Effector CD8-positive, alpha-beta T cell (primary cell): ENCODE measurements at places on chromosomes 7 and 10.

GRCh38 chr10:118007773-118008172 is 39.0 kb downstream of the RAB11FIP2 start:
- no peak for DNase-seq

DNA sequence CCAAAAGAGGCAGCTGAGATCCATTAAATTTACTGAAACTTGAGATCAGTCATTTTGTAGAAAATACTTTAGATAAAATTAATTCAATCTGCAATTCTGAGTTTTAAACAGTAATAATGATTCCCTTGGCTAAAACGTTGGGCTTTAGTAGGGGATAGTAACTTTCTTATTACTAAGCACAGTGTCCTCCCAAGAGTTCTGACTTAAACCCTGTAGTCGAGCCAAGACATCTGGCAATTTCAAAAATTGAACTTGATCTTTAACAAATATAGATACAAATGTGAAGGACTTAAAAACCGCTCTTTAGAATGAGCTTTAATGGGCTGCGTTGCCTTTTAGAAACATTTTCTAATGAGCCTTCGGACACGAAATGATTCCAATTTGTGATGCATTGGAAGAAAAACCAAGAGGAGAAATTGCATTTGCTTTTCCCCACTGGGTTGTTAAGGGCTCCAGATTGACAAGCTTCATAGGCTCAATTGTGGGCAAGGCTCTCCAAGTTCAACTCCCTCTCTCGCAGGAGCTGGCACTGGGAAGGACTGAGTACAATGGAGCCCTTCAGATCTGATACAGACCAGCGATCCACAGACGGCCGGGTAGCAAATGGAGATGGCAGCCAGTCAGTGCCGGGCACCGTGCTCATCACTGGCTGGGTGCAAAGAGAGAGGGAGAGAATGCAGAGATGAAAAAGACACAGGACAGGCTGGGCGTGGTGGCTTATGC is 921.3 kb upstream of the AUTS2 start:
- no peak for DNase-seq

GRCh38 chr7:1591876-1592275 is 22.0 kb upstream of the PSMG3 start:
- DNase-seq, result no peak

GRCh38 chr7:132519936-132520335 is 56.3 kb downstream of the PLXNA4 start:
- no peak for DNase-seq

GRCh38 chr7:141076377-141076776 is 2.5 kb downstream of the TMEM178B start:
- DNase-seq, result no peak

DNA sequence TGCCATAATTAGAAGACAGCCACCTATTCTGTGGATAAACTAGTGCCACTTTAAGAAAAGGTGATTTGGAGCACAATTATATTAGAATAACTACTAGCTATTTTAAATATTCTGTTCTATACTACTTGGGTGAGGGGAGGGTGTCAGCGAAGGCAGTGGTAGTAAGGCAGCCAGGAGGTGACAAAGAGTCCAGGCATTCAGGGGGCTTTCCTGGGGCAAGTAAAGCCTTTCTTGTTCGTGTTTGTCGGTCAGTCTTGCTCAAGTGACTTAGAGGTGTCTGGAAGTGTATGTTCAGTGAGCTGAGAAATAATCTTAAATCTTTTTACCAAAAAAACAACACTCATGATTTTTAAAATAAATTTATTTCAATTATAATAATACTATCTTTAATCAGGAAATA is 34.4 kb downstream of the ADD3 start:
- no peak for DNase-seq

DNA sequence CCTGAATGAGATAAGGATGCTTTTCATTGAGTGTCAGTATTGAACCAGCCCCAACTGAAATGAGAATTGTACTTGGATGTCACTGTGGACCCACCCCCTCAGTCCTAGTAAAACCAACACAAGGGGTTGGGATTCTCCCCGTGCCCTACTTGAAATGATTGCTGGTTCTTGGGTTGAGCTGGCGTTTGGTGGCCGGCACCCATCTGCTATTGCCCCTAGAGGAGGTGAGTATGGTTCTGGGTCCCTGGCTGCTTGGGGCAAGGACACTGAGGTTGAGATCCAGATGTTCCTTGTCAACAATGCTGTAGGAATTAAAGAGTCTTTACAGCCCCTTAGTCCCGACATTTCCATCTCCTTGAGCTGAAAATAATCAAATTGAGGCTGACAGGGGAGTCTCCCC is 170.0 kb upstream of the ZNF32 start:
- DNase-seq, result no peak

DNA sequence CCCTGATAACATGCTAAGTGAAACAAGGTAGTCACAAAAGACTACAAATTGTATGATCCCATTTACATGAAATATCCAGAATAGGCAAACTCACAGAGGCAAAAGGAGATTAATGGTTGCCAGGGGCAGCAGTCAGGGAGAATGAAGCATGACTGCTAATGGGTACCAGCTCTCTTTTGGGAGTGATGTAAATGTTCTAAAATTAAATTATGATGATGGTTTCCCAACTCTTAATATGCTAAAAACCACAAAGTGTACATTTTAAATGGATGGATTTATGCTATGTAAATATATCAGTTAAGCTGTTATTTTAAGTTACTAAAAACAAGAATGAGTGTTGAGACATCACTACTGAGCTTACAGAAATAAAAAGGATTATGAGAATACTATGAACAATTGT is 12.6 kb downstream of the CYP51A1 start:
- no peak for DNase-seq

DNA sequence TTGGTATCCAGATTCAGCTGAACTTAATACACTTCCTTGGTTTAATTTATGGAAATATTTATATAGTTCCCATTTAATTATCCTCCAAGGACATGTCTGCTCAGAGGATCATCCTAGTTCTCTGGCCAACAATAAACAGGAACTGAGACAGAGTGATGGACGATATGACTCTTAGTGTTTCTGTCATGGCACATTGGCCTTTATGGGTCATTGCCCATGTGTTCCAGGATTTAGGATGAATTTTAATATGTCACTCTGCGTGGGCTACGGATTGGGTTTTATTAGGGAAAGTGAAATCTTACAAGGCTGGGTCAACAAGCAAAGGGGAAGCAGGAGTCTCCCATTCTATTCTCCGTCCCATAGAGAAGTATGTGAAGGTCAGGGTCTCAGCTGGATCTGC is 18.8 kb upstream of the TNPO3 start:
- no peak for DNase-seq
